Jurkat, Clone E6-1 (cell line): ENCODE measurements at places on chromosomes 5 and 9.

DNA sequence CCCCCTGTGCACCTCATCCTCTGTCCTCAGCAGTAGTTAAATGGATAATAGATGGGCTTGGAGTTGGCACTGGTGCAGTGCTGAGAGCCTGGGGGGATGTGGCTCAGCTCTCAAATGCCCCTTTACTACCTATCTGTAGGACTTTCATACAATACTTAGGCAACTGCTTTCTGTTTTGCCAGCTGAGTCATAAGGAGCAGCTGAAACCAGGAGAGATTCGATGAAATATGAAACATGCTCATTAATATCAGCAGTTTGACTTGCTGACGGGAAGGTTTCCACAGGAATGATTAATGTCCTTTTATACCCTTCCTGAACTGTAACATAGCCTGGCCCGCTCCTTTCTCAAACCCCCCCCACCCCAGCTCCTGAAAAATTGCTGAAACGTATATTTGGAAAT lies 142.6 kb downstream of the SAXO1 start:
- DNase-seq: no peak

GRCh38 chr9:133102190-133103021 lies 18.6 kb downstream of the RALGDS start:
- no peak for DNase-seq

DNA sequence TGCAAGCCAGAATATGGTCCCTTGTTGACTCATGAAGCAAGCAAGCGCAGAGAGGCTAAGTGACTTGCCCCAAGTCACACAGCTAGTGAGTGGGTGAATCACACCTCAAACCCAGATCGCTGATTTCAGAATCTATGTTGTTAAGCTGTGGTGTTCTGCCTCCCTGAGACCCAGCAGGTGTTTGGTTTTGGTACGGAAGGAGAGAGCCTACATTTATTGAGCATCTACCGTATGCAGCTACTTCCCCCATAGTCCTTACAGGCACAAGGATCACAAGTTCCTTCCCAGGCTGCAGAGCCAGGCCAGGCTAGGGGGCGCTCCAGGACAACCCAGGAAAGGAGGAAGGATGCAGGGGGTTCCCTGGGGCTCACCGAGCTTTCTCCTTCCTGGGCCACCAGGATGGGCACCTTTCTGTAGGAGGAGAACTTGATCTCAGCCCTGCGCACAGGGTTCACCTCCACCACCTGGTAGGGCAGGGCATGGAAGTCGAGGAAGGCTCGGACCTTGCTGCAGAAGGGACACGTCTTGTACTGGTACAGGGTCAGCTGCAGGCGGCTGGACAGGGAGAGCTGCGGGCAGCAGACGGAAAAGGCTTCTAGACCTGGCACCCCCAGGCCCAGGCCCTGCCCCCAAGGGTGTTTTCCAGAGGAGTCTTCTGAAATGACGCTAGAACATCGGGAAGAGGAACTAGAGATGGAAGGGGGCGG lies 2.5 kb downstream of the PTGES2 start:
- no peak for DNase-seq

DNA sequence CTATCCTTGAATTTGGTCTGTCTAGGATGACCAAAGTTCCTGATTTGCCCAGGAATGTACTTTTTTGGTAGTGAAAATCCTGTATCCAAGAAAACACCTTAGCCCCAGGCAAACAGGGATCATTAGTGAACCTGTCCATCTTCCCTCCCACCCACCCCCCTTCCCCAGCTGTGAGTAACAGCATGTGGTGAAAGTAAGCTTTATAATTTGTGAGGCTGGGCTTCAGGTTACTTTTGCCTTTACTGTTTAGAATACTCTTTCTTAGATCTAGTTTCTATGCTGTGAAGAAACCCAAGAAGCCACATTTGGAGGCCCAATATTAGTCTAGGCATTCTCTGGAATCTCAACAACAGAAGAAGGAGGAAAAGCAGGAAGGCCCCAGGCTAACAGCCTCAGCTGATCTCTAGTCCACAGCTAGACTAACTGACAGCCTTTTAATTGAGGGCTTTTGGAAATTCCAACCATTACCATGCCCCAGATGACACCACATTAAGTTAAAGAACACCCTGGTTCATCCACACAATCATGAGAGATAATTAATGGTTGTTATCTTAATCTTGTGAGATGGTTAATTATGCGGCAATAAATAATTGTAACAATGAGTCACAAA lies 703.0 kb upstream of the NUDT12 start:
- DNase-seq: no peak

DNA sequence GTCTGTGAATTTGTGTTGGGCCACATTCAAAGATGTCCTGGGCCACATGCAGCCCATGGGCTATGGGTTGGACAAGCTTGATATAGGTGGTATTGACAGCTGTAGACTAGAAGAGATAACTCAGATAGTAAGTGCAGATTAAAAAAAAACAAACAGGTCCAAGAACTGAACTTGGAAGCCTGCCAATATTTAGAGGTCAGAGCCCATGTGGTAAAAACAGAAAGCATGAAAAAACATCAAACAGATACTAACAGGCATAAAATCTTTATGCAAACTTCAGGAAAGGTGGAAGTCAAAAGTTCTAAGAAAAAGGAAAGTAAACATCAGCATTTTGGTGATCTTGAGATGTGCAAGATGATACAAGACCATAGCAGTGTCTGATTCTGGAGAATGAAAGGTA lies 155.1 kb upstream of the NR4A3 start:
- DNase-seq: peak; percentile 5

- no peak for DNase-seq
Observed at GRCh38 chr9:126270556-126270955, 56.1 kb upstream of the MVB12B start.

- DNase-seq: no peak
Observed at GRCh38 chr5:18114151-18114757, 480.0 kb downstream of the TAF11L14 start.

DNA sequence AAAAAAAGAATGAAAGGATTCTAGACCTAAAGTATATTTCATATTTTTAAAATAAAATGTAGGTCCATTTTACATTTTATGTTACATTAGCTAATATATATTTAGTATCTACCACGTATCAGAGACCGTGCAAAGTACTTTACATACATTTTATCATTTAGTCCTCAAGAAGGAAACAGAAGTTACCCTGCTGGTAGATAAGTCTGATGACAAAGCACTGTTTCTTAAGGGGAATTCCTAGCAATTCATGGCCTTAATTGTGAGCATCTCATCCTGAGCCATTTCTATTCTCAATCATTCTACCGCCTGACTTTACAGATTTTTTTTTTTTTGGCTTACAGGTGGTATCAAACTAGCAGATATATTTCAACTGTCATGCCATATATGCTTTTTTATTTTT lies 367.7 kb downstream of the PRELID2 start:
- no peak for DNase-seq

DNA sequence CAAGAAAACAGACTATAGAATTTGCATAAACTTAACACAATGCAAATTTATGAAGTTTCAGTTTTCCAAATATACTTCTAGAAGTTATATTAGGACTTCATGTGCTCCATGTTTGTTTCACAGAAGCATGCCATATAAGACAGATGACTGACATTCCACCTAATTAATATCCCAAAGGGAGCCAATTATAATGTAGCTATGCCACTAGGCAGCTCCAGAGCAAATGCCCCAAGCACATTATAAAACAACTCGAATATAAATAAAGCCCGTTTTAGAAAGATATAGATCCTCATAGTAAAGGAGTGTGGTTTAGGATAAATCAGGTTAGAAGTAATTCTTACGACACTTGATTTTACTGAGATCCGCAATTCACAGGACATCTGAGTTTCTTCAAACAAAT lies 8.9 kb downstream of the DROSHA start:
- no peak for DNase-seq

DNA sequence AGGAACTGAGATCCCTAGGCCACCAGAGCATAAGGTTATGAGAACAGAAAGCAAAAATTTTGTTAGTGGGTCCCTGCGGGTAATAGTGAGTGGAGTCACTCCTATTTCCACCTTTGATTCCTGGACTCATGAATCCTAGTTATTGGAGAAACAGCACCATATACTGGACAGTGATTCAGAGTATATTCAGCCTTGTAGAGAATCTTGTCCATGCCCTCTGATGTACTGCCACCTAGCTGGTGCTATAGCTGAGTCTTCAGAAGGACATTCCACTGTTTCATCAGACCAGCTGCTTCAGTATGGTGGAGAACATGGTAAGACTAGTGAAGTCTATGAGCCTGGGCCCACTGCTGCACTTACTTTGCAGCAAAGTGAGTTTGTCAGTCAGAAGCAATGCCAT lies 25.0 kb upstream of the ITGA2 start:
- no peak for DNase-seq

DNA sequence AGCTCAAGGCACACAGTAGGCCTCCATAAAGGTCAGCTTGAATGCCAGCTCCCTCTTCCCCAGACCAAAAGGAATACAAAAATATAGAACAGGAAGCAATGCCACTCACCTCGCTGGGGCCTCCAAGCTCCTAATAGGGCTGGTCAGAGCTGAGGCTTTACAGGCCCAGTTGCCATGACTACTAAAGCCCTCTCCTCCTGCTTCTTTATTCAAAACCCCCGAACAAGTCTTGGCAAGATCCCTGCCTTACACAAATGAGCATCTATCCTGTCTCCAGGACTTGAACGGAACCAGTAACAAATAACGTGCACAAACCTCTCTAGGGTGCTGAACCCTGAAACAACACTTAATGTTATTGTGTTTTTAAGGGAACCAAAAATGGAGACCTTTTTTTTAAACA lies 136.3 kb downstream of the SIL1 start:
- DNase-seq: no peak

- DNase-seq: peak; percentile 96
Observed at GRCh38 chr9:35940458-35941407, 17.2 kb downstream of the OR2S2 start.

DNA sequence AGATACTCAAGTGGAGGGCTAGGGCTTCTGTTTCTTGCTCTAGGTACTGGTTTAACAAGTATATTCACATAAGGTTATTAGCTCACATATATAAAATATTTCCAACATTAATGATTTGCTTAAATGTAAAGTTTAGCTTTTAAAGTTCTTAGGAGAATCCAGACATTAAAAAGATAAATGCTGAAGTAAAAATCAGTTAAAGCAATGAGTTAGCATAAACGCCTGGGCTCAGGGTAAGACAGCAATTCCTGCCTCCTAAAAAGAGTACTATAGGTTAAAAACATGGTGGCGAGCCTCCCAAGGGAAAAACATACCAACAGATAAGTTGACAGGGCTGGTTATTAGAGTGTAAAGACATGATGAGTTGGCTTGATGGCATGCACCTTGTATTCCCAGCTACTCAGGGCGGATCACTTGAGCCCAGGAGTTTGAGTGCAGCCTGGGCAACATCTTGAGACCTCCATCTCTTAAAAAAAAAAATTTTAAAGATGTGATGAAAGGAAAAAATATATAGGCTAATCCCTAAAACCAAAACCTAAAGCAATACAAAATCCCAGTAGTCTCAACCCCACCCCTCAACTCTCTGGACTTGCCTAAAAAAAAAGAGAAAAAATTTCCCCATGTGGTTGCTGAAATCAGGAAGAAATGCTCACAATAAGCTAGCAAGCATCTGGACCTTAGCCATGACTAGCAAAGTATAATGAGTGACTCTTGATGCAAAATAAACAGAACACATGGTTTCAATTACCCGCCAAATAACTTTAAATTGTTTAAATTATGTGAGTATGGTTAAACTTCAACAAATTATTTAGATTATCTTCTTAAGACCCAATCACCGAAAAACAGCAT lies 3.6 kb downstream of the GOLPH3 start:
- no peak for DNase-seq

- no peak for DNase-seq
Observed at GRCh38 chr9:93585259-93585658, 8.9 kb downstream of the PHF2 start.

DNA sequence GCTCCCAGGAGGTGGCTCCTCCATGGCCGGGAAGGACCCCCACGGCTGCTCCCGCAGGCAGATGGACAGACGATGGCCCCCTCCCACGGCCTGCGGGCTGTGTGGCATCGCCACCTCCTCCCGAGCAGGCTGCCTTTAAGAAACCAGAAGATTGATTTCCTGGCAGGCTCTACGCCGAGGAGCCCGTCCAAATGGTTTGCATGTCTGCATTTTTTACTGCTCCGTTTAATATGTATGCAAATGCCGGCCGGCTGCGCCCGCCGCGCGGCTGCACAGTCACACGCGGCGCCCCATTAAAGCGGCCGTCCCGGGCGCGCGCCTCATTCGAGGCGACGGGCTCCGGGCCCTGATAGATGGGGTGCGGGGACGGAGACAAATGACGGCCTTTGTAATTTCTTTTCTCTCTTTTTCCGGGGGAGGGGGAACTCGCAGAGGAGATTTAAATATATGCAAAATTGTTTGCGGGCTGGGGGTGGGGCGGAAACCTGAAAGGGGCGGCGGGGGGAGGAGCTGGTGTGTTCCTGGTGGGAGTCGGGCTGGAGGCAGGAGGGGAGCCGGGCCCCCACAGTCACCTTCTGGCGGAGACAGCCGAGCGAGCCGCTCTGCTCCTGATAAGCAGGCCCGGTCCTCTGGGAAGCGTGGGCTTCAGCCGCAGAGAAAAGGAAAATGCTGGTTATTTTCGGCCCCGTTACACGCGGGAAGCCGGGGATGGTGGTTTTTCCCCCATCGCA lies 158.7 kb upstream of the IER5L start:
- no peak for DNase-seq

GRCh38 chr5:22560147-22560546 lies 293.0 kb downstream of the CDH12 start:
- no peak for DNase-seq

DNA sequence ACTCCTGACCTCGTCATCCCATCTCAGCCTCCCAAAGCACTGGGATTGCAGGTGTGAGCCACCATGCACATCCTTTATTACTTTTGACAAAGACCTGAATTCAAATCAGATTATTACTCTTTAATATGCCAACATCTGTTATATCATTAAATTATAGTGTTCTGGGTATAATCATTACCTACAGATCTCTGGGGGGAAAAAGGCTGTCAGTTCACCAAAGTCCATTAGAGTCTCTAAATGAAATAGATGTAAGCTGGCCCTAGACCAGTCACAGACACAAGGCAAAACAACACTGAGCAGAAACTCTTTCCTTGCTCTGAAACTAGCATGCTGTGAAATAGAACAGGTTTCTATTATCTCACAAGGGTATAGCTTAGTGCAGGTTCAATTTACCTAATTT lies 21.6 kb upstream of the TRIO start:
- DNase-seq: no peak

GRCh38 chr9:27528076-27528885 lies 1.3 kb downstream of the MOB3B start:
- peak; percentile 7 for DNase-seq

GRCh38 chr5:148457183-148457620 lies 73.4 kb downstream of the FBXO38 start:
- no peak for DNase-seq

DNA sequence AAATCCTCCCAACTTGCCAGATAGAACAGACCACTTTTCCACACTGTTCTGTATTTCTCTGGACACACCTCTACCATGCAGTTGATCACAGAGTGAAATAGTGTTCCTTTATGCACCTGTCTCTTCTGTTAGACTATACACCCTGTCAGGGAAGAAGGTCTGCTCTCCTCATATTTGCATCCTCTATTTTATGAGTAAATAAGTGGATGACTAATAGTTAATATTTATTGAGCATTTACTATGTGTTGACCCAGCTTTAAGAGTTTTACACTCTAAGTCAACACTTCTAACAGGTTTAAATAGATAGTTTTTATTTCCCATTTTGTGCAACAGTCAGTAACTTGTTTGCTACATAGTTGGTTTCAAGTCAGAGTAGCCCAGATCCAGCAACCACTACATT lies 452.8 kb upstream of the MPDZ start:
- DNase-seq: no peak

- DNase-seq: no peak
Observed at GRCh38 chr5:131194725-131195124, 24.0 kb downstream of the LYRM7 start.

GRCh38 chr5:101673120-101673519 lies 623.0 kb downstream of the SLCO4C1 start:
- no peak for DNase-seq
